A549 (cell line): ENCODE measurements at places on chromosomes 4 and X.

DNA sequence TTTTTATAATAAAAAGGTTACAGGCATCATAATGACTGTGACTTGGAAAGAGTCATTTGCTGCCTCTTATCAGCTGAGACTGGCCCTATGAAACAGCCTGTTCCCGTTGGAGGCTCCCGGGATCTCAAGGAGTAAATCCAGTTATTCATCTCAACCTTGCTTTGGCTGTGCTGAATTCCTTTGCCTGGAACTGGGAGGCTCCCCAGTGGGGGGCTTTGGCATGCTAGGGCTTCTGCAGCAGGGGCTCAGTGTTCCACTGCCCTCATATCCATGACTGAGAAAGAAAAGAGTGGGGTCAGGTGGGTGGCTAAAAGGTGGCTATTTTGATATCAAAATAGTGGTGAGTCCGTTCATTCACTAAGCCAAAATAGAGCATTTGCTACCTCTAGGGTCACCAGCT lies 71.2 kb downstream of the TRPC5 start:
- no peak for DNase-seq

GRCh38 chr4:3352941-3353594 lies 60.2 kb downstream of the RGS12 start:
- DNase-seq = no peak

DNA sequence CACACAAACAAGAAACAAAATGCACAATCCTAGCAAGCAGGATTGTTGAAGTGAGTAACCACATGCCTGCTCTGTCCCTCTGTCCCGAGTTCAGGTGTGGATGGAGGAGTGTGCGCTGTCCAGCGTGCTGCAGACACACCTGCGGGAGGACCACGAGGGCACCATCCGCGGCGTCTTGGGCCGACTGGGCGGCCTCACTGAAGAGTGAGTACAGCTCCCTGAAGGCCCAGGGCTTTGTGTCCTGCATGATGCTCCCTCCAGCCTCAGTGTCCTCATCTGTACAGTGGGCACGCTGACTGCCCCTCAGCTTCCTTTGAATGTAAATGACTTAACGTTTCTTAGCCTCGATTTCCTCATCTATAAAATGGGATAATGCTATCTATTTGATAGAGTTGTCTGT lies 82.5 kb downstream of the EVC start:
- DNase-seq = no peak

DNA sequence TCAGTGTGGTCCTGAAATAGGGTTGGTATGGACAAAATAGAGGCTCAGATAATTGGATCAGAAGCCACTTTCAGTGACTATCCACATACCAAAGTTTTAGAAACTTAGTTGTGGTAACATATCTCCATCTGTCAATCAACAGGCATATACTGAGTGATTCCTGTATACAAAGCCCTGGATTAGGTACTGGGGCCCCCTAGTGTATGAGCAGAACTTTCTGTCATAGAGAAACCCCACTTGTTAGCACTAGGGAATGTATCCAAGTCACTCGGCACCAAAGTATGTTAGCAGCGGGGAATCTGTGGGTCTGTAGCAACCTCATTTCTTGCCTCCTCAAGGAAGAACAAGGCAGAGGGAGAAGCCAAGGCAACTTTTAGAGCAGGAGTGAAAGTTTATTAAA lies 50.7 kb downstream of the MAP7D3 start:
- peak; percentile 53 for DNase-seq

DNA sequence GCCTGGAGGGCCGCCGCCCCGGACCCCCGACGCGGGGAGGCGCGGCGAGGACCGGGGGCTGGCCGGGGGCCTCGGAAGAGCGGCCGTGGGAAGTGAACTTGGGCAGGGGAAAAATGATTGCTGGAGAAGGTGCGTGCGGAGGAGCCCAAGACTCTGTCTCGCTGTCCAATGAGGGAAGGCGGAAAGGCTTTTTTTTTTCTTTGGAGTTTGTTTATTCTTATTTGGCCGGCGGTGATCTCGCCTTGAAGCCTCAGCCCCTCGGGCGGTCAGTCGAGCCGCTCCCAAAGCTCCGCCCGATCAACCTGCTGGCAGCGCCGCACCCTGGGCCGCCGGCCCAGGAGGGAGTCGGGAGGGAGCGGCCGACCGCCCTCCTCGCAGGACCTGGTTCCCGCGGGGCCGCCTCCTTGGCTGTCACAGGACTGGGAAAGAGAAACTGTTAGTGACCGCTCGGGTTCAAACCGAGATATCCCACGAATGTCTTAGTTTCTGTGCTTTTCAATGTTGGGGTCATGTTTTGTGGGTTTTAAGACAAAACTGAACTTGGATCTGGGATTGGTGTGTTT lies 2.5 kb downstream of the CPEB2 start:
- peak; percentile 52 for DNase-seq

GRCh38 chrX:149286940-149287349 lies 218.2 kb downstream of the IDS start:
- peak; percentile 38 for DNase-seq

DNA sequence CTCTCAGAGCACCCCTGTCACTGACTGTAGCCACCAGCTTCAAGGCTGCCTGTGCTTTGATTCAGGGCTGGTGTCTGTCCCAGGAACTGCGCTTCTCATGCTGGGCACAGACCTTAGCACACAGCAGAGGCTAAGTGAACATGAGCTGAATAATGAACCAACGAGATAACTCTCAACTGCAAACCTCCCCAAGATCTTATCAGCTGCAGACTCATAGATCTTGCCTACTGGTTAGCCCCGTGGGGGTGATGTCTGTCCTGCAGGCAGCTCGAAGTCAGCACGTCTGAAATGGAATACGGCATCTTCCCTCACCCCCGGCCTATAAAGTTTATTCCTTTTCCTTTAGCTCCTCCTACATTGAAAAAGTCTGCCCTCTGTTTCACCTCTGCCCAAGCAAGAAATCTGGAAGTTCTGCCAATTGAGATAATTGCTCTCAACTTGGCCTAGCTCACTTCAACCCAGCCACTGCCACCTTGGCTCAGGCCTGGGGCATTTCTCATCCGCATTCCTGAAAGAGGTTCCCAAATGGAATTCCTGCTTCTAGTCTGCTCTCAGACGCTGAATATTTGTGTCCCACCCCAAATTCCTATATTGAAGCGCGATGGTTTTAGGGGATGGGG lies 73.7 kb downstream of the GATB start:
- DNase-seq = no peak

DNA sequence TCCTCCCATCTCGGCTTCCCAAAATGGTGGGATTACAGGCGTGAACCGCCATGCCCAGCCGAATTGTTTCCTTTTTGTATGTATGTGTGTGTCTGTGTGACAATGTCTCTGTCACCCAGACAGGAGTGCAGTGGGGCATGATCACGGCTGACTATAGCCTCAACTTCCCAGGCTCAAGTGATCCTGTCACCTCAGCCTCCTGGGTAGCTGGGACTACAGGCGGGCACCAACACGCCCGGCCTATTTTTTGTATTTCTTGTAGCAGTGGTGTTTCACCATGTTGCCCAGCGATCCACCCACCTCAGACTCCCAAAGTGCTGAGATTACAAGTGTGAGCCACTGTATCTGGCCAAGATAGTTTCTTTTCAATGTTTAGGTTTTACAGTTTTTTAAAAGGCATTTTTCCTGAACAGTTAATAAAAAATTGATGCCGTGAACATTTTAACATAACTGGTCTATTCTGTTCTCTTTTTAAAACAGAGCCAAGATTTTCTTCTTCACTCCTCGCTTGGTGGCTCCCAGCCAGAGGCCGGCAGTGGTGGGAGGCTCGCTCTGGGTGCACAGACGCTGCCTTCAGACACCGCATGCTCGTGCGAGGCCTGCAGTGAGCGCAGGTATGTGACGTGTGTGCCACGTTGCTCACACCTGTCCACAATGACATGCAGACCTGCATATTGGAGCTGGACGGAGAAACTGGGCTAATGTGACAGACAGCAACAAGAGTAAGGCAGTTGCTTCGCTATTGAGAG lies 88.5 kb downstream of the FAM193A start:
- DNase-seq = no peak

GRCh38 chr4:3874525-3875110 lies 108.4 kb downstream of the ADRA2C start:
- no peak for DNase-seq

DNA sequence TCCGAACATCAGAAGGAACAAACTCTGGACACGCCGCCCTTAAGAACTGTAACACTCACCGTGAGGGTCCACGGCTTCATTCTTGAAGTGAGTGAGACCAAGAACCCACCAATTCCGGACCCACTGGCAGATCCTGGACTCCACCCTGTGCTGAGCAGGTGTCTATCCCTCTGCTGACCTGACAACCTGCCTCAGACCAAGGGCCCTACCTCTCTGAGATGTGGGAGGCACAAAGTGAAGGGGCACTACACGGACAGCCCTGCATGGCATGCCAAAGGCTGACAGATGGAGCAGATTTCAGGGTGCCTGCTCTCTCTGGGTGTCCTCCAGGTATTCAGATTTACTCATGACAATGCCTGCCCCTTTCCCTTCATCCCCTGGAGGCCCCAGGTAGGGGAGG lies 14.0 kb upstream of the HSFX1 start:
- DNase-seq = no peak

GRCh38 chr4:15936495-15936894 lies 2.0 kb downstream of the FGFBP1 start:
- no peak for DNase-seq

GRCh38 chrX:136666088-136666487 lies 18.1 kb downstream of the CD40LG start:
- no peak for DNase-seq

DNA sequence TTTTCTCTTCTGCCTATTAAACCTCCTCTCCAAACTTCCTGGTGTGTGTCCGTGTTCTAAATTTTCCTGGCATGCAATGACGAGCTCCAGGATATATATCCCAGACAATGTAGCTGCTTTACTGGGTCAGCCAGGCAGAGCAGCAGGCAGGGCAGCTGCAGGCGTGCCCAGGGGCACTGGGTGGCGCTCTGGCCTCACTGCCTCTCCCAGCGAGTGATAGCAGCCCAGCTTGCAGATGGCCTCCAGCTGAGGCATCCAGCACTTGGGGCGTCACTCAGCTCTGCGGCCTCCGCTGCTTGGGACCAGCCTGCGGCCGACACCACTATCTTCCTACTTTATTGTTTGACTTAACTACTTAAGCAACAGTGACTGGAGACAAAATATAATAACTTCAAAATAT lies 23.0 kb upstream of the UBA6 start:
- DNase-seq = no peak

- DNase-seq = no peak
Measured at GRCh38 chrX:130498653-130499274, 97.0 kb downstream of the RBMX2 start.

DNA sequence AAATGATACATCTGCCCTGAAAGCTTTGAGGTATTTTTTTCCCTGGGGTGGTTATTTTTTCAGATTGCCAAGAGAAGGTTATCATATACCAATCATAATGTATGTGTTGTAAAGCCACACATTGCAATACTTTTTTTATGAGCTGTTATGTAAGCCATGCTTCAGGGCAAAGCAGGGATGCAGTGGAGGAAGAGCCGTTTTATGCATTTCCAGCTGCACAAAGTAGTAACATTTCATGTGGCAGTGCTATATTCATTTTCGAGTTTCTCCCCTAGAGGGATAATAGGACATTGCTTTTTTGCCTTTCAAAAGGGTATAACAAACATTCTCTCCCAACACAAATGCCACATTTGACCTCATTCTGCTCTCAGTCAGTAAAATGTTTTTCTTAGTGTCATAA lies 68.5 kb downstream of the GALNT7 start:
- DNase-seq = no peak

GRCh38 chr4:178275671-178276360 lies 833.6 kb upstream of the AGA start:
- no peak for DNase-seq

- peak; percentile 43 for DNase-seq
Measured at GRCh38 chrX:71859637-71860036, 51.0 kb upstream of the NHSL2 start.

- DNase-seq = peak; percentile 1
Measured at GRCh38 chr4:86791126-86791525, 58.1 kb downstream of the SLC10A6 start.

DNA sequence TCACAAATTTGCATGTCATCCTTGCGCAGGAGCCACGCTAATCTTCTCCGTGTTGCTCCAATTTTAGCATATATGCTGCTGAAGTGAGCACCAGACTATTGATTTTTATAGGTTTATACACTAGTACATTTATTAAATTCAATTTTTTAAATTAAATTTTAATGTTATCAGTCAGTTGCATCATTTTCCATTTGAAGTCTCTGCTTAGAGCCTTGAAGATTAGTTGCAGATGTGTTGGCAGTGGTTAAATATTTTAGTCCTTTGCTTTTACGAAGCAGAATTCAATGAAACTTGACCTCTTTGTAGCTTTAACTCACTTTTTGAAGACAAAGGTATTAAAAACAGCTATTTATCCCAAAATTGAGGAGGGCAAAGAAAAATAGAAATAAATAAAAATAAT lies 16.5 kb downstream of the TRAPPC11 start:
- no peak for DNase-seq

DNA sequence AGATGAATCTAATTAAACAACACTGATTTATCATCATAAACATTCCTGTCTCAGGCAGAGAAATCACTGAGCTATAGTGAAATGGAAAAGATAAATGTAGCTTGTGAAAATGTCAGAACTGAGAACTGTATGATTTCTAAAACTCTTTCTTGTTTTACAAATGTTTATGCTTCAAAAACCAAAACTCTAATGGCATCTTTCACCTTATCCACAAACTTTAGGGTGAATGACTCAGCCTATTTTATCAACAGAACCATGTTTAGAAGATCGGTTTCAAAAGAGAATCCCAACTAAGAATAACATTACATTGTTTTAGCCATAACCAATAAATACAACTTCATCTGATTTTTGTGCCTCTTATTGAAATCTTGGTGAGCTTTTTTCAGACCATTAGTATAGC lies 21.4 kb downstream of the NKX6-1 start:
- no peak for DNase-seq

- no peak for DNase-seq
Measured at GRCh38 chr4:80189581-80189955, 7.7 kb upstream of the PRDM8 start.

DNA sequence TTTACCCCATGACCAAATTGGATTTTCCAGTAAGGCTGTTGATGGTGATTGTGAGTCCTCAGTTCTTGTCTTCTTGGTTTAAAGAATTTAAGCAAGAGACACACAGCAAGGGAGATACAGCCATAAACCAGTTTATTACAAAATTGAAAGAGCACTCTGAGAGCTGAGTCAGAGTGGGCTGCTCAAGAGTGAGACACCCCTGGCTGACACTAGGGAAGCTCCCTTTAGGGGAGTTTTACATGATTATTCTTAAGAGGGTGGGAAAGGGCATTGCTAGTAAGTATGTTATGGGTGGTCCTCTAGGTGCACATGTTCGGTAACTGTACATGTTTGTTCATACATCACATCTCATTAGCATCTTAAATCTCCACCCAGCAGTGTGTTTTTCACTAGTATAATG lies 18.8 kb upstream of the ZNF81 start:
- DNase-seq = no peak

- peak; percentile 71 for DNase-seq
Measured at GRCh38 chrX:1581132-1581531, 10.3 kb upstream of the AKAP17A start.

DNA sequence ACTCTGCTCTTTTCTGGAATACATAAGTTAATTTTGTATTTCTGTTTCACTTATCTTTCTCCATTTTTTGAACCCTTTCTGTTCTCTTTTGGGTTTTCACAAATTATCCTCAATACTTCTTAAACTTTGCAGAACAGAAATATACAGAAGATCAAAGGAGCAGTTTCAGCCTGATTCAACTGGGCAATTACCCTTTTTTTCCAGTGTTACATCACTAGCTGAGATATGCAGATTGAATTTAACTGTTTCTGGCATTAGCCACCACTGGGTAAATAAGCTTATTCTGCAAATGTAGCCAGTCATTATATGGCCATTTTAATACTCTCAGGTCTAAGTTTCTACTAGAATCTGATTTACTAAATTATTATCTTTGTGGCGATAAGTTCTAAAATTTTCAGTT lies 66.9 kb upstream of the GRID2 start:
- DNase-seq = no peak

- DNase-seq = no peak
Measured at GRCh38 chr4:172619218-172619617, 549.4 kb upstream of the GALNT7 start.
